ENCODE measurements at places on chromosomes 6 and 20. TPM values are rescaled to one million over a fixed set of nuclear protein-coding genes. Genes with fewer than 3 reads are reported as not detected.

RHAG gene
- total RNA-seq, result 0.10 TPM

BHLHE23 gene
- total RNA-seq, result not detected

MOG gene
- total RNA-seq, result not detected

HSPA1L gene
- total RNA-seq, result 1.2 TPM

GRM1 gene
- 0.07 TPM for total RNA-seq

TINAG gene
- total RNA-seq, result not detected

ID1 gene
- total RNA-seq, result 288 TPM

RUNX2 gene
- 1.3 TPM for total RNA-seq

RRAGD gene
- total RNA-seq, result 3.3 TPM

TREM1 gene
- not detected for total RNA-seq

CLVS2 gene
- total RNA-seq, result not detected

HLA-G gene
- 0.13 TPM for total RNA-seq

ENPP3 gene
- not detected for total RNA-seq

SSTR4 gene
- not detected for total RNA-seq

BPIFB2 gene
- not detected for total RNA-seq

COL19A1 gene
- not detected for total RNA-seq

DEFB124 gene
- not detected for total RNA-seq

TMEM244 gene
- not detected for total RNA-seq

HLA-DRA gene
- not detected for total RNA-seq

HLA-DQA2 gene
- not detected for total RNA-seq

PNRC1 gene
- 8.9 TPM for total RNA-seq

PRL gene
- total RNA-seq, result not detected

SERPINB6 gene
- 144 TPM for total RNA-seq

IFNGR1 gene
- 33.6 TPM for total RNA-seq

SRSF12 gene
- total RNA-seq, result 1.0 TPM

NKAPL gene
- not detected for total RNA-seq

CCN2 gene
- 35.2 TPM for total RNA-seq

BTBD9 gene
- 2.3 TPM for total RNA-seq

CPXM1 gene
- total RNA-seq, result not detected

SEC63 gene
- 21.0 TPM for total RNA-seq

ISM1 gene
- total RNA-seq, result 0.34 TPM

SIRPB2 gene
- not detected for total RNA-seq

SEL1L2 gene
- total RNA-seq, result not detected

XKR7 gene
- total RNA-seq, result not detected
